ENCODE measurements at places on chromosomes 6 and 20.

DNA sequence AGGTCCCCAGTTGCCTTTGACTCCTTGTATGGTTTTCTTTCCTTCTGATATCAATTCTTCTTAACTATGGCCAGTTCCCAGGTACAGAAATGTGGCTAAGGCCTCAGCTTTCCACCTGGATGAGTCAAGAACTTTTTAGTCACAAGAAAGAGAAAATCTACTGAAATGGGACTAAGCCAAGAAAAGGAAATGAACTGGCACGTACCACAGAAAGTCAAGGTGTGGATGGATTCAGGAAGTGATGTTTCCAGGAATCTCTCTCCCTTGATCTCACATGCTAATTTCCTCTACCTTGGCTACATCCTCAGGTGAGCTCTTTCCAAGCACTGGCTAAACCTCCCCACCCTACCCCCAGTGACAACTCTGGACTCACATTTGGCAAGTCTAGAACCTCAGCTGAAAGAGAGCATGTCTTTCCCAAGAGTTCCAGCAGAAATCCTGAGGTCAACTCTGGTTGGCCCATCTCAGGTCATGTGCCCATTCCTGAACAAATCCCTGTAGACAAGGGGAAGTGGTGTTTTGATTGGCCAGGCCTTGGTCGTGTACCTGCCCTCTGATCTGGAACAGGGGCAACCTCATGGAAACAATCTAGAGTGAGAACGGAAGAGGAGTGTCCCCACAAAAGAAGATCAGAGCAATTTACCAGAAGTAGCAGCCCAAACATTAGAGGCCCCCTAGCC is 205.3 kb downstream of the NFATC2 start:
- no peak for DNase-seq

GRCh38 chr6:44444853-44445252 is 57.3 kb downstream of the CDC5L start:
- DNase-seq: no peak

GRCh38 chr6:27772261-27773001 is 139.8 kb downstream of the OR2B2 start:
- DNase-seq: peak; percentile 43

DNA sequence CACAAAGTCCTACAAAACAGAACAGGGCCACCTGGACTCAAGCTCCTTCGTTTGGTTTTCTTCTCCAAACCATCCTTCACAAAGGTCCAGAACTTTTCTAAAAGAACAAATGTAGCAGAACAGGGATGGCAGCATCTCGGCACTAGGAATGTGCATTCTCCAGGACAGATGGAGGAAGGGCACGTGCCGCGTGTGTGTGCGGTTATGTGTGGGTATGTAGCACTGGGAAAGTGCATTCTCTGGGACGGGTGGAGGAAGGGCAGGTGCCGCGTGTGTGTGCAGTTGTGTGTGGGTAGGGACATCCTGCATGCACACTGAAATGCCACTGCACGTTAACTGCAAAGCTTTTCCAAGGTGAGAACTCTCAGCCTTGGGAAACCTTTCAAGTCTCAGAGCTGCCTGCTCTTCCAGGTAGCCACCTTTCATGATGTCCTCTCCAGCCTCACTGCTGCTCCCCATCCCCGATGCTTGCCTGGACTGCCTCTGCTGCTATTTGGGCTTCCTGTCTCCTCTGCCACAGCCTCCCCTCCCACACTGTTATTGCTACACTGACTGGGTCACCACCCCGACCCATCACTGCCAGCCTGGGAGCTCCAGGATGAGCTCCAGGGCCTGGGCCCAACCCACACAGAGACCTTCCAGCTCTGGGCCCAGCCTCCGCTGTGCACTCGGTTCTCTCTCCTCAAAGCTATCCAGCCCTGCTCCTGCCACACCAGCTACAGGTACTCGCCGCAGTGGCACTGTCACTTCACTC is 47.6 kb downstream of the EZR start:
- DNase-seq: no peak

DNA sequence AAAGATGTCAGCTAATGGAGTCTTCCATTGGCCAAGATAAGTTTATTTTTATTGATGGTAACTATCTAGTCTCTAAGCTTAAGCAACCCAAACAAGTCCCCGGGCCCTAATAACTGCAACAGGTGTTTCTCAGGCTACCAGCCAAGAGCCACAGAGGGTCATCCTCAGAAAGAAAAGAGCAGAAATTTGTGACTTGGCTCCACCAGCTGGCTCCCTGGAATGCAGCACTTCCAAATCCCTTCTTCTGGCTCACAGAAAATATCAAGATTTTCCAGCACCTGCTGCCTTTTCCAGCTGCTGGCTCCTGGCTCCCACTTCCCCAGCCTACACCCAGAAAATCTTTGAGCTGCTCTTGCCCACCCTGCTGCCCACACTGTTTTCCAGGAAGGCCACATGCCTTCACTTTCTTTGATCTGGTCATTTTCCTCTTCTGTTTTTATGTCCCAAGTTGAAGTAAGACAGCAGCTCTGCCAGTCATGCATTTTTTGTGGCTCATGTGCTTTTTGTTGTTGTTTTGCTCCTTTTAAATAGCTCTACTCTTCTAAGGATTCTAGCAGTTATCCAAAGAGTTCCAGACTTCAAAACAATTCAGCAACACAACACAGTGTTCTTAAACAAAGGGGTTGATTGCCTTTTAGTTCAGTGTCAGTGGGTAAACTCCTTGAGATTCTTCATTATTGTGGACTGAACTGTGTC is 151.0 kb upstream of the SMLR1 start:
- no peak for DNase-seq

GRCh38 chr6:143337201-143337949 is 113.1 kb downstream of the ADAT2 start:
- DNase-seq: no peak

DNA sequence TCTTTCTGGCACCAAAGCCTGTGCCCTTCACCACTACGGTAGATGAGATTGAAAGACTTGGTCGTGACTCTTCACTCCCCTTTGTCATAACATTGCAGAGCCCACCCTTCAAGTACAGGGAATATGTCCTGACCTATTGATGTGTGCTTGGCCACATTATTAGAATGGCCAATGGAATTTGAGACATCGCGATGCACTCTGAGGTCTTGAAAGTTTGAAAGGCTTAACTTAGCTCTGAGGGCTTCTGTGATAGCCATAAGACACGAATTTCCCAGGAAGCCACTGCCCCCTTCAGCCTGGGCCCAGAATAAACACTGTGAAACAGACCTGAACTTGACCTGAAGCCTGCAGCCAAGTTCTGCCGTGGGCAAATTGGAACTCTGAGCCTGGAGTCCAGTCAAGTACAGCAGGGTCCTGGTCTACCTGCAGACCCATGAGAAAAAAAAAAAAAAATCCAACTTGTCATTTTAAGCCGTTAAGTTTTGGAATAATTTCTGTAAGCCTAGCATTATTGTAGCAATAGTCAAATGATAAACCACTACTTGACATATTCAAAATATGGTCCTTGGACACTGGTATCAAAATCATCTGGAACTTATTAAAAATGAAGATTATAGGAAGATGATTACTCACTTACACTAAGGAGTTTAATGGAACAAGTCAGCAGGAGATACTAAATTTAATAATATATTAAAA is 36.9 kb upstream of the TRAF3IP2 start:
- peak; percentile 8 for DNase-seq

- DNase-seq: no peak
Measured at GRCh38 chr6:69791065-69791471, 5.7 kb downstream of the LMBRD1 start.

- no peak for DNase-seq
Measured at GRCh38 chr20:32521780-32522525, 63.2 kb downstream of the NOL4L start.

- DNase-seq: no peak
Measured at GRCh38 chr20:50224531-50225255, 34.1 kb downstream of the CEBPB start.

GRCh38 chr20:18750735-18751134 is 62.8 kb upstream of the SCP2D1 start:
- DNase-seq: no peak

GRCh38 chr6:114276783-114277182 is 66.0 kb downstream of the HS3ST5 start:
- no peak for DNase-seq

DNA sequence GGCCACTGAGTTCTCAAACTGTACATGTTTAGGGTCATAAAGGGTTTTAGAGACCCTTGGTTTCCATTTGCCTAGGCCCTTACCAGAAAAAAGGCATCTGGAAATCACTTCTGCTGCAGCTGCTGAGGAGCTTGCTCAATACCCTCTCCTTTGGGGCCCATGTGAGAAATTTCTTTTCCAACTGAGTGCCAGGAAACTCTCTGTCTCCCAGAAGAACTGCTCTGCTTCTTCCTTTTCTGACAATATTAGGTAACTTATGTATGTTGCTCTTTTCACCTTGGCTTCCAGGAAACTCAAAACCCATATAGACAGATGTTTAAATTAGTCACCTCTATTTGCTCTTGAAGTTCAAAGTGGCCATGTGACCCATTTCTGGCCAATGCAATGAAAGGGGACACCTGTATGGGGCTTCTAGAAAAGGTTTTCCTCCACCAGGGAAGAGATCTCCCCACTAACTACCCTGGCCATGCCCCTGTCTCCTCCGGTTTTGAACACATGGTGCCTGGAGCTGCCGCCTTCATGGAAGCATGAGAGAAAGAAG is 121.6 kb downstream of the PREX1 start:
- DNase-seq: no peak

- DNase-seq: no peak
Measured at GRCh38 chr6:35376281-35376680, 33.9 kb downstream of the PPARD start.

GRCh38 chr20:16082051-16082550 is 491.1 kb downstream of the KIF16B start:
- DNase-seq: no peak

DNA sequence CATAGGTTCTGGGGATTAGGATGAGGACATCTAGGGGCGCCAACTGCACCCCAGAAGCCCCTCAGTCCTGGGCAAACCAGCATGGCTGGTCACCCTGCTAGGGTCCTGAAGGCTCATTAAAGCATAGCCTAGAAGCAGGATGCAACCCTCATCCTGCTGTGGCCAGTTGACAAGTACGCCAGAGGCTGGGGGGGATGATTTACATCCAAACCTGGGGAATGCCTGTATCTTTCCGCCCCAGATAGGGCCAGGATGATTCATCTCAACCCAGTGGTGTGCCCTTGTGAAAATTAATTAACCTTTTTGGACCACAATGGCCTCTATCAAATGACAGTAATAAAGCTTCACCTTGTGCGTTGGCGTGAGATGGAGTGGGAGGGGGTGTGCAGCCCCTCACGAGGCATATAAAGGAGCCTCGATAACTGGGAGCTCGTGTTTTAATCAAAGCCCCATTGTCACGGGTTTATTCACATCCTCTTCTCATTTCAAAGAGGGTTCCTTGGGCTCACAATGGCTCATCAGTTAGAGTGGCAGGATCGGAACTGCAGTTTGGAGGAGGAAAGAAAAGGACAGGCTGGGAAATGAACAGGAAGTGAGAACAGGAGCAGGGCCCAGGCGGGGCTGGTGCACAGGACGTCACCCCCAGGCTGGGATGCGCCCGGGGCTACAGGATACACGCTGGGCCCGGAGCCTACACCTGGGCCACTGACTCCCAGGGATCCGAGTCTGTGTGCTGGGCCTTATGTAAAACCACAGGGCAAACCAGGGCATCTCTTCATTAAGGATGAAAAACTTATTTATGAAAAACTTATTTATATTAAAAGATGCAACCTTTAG is 121.8 kb upstream of the PHACTR3 start:
- DNase-seq: no peak

- DNase-seq: no peak
Measured at GRCh38 chr6:82702574-82702973, 339.0 kb downstream of the TPBG start.

- DNase-seq: no peak
Measured at GRCh38 chr6:151490996-151491395, 2.8 kb upstream of the CCDC170 start.

DNA sequence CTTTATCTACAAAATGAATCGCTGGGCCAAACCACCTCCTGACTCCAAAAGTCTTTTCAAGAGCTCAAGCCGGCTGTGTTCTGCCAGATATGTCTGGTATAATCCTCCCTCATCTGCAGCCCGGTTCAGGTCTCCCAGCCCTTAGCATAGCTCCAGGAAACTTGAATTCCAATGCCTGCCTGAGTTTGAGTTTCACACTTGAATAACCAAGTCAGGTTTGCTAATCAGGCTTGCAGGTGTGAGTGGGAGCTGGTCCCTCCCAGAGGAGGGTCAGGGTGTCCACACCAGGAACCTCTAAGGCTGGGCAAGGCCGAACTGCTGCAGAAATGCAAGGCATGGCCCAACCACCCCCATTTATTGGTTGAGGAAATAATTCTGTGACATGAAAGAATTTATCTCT is 96.6 kb downstream of the TMEM242 start:
- no peak for DNase-seq

GRCh38 chr20:62978561-62978943 is 26.0 kb downstream of the SLC17A9 start:
- no peak for DNase-seq

DNA sequence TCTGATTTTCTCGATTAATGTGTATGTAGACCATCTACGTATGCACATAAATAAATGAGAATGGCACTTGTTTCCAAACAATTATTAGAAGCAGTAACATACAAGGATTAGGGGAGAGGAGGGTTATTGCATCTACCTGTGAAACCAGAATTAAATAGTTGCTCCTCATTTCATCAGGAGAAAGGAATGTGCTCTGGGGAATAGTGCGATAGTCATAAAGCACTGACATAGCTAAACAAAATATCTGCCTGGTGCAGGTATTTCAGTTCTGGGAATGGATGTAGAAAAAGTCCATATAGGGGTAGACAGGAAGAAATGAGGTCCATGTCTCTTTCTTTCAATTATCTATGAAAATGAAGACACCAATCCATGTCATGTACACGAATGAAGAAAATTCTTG is 1.6 kb upstream of the ID4 start:
- DNase-seq: no peak

DNA sequence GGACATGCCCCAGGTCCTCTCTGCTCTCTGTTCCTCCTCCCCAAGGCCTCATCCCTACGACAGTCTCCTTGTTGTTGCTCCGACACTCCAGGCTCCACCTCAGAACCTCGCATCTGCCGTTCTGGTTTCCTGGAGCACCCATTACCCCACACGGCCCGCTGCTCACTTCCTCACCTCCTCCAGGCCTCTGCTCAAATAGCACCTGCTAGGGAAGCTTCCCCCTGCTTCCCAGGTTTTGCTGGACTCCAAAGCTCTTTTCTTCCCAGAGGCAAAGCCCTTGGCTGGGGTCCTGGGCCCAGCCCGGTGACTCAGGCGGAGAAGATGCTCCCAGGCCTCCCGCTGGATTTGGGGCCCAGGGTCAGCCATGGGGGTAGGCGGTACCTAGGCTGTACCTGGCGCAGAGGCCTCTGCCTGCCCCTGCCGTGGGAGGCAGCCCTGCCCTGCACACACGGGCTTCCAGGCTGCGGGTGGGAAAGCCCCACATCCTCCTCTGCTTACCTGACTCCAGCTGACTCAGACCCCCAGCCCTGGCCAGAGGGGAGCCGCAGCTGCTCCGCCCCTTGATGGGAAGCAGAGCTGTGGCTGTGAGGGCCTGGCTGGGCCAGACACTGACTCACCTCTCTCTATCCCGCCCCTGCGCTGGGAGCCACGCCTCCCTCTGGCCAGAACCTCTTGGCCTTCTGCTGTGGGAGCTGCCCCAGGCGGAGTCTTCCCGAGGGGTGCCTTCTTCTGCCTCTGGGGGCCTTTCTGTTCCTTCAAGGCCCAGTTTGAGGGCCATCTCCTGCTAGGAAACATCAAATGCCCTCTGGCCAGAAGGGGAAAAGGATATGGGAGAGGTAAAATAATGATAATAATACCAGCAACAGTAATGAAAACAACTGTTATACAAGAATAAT is 130.5 kb downstream of the CEBPB start:
- no peak for DNase-seq

GRCh38 chr20:63657260-63657936 is 714 bp upstream of the RTEL1 start:
- DNase-seq: no peak

- no peak for DNase-seq
Measured at GRCh38 chr20:2089447-2089846, 12.2 kb upstream of the STK35 start.
